GM04503 (cell line): ENCODE measurements at places on chromosomes 11 and 22.
A peak's percentile ranks its signal among the peaks of the same experiment; 100 is the strongest.

DNA sequence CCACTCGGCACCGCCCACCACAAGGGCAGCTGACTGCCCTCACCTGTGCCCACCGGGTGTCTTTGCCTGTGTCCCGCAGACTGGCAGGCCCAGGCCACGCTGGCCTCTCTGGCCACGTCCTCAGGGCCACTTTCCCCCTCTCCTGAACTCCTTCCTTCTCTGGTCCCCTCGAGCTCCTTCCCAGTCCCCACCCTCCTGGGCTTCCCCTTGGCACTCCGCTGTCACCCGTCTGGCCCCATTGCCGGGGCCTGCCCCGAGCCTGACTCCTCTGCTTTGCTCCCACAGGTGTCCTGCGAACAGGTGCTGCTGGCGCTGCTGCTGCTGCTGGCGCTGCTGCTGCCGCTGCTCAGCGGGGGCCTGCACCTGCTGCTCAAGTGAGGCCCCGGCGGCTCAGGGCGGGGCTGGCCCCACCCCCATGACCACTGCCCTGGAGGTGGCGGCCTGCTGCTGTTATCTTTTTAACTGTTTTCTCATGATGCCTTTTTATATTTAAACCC is 14.2 kb downstream of the MCAT start:
- DNase-seq = no peak

GRCh38 chr11:31628111-31628510 is 118.5 kb downstream of the ELP4 start:
- DNase-seq = no peak

GRCh38 chr22:25598609-25599008 is 34.1 kb downstream of the GRK3 start:
- DNase-seq = no peak

DNA sequence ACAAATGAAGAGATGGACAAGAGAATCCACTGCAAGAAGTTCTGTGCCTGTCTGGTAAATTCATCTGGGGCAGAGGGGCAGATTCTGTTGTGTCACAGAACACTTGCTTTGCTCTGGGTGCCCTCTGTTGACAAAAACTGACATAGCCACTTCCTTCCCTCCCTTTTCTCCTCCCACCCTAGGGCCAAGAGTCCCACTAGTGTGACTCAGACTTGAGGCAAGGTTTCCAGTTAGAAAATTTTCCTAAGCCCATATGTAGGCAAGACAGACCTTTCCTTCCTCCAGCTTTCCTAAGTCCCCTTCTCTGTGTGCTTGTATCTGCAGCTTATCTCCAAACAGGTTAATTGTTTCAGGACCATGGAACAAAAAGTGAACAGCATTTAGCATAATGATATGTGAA is 106.8 kb downstream of the RBFOX2 start:
- peak; percentile 79 for DNase-seq

- no peak for DNase-seq
These were observed 498 bp downstream of the C2CD2L start for GRCh38 chr11:119107538-119108145.
